ENCODE measurements at places on chromosomes 16 and 17. TPM values are rescaled to one million over a fixed set of nuclear protein-coding genes. Genes with fewer than 3 reads are reported as not detected.
A peak's percentile ranks its signal among the peaks of the same experiment; 100 is the strongest.

RNF135 gene
- 13.7 TPM for total RNA-seq

RAD51C gene
- 3.3 TPM for total RNA-seq

CPHXL gene
- not detected for total RNA-seq

MKS1 gene
- total RNA-seq: 15.0 TPM

TSNAXIP1 gene
- not detected for total RNA-seq

SIAH1 gene
- 15.2 TPM for total RNA-seq

DNA sequence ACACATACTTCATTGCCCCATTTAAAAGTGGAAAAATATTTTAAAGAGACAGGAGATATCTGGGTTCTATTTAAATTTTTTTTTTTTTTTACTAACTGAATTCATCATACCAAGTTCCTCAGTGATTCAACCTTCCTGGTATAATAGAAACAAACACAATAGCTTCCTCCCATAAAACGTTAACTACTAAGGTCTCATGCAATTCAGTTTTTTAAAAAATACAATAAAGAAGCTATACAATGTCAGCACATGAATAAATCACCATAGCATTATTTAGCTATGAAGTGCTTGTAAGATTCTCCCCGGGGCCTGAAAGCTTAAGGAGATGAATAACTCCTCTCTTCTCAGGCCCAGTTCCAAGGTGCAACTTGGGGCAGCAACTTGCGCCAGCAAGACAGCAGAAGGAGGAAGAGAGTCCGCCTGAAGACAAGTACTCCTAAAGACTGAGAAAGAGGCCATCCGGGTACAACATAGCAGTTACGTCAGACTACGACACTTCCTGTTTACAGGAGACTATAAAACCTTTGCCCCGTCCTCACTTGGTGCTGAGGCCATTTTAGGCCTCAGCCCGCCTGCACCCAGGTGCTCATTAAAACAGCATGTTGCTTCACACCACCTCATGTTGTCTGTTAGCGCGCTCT is 81.5 kb downstream of the MYO1D start:
- DNase-seq: no peak

DNA sequence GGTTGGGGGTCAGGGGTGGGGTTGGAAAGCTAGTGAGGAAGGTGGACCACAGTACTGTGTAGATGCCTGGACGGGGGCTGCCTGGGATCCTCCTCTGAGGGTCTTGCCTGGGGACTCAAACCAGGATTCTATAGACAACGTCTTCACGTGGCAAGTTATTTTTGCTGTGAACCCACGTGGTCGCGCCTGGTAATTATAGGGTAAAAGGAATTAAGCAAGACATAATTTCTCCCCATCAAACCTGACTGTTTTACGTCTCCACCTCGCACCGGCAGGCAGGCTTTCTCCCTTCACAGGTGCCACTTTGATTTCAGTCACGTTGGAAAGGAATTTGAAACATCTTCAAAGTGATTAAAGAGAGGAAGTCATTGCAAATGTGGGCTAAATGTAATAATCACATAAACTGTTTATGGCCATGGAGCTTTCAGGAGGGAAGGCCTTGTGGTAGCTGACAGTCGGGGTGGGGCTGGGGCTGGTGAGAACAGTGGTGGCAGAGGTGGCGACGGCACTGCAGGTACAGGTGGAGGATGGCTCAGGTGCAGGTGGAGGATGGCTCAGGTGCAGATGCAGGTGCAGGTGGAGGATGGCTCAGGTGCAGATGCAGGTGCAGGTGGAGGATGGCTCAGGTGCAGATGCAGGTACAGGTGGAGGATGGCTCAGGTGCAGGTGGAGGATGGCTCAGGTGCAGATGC is 197.1 kb upstream of the NLRP1 start:
- DNase-seq: no peak

GRCh38 chr16:56916571-56917403 is 15.2 kb upstream of the HERPUD1 start:
- DNase-seq: peak; percentile 12

GRCh38 chr16:87973717-87974116 is 22.5 kb downstream of the BANP start:
- DNase-seq: no peak

DNA sequence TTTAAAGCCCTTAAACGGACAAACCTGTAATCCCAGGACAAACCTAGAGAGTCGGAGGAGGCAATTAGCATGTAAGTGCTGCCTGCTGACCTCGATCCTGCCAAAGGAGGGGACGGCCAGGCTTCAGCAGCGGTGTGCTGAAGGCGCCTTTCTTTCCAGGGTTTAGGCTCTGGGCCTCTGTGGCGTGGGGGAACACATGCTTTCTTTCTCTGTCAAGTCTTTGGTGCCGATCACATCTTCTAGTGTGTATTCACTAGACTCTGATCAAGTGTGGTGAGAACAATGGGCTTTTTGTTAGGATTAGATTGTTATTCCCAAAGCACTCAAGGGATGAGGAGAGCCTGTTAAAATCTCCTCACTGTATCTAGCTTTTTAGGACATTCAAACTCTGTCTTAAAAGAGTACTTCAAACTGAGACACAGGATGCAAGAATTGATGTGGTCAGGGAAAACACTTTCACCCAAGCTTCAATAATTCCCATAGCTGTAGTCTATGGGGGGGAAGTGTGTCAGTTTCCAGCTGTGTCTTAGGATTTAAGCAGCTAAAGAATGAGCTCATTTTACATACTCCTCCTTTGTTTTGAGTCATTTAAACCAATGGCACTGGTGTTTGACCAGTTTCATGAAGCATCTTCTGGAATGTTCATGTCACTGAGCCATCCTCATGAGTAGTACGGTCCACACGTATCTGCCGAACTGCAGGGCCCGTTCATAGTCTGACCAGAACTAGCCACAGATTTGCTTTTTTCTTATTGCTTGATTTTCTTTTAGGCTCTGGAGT is 51.2 kb downstream of the RPA1 start:
- DNase-seq: no peak

GRCh38 chr17:50162466-50163254 is 3.1 kb upstream of the SGCA start:
- no peak for DNase-seq

DNA sequence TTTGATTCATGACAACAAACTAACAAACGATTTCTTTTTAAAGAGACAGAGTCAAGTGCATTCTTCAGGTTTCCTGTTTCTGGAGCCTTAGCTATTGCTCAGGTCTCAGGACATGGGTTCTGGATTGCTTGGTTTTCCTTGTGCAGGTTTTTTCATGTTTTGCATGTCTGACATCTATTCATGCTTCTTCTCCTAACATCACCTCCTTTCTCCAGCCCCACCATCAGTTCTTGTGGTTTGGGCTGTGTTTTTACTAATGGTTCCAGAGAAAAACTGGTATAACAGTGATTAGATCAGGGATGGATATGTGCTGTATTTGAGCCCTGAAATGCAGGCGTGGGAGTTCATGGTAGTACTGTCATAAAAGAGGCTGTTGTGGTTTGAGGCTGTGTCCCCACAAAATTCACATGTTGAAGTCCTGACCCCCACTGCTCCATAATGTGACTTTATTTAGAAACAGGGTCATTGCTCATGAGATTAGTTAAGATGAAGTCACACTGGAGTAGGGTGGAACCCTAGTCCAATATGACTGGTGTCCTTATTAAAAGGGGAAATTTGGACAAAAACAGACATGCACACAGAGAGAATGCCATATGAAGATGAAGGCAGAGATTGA is 67.9 kb downstream of the IRX6 start:
- DNase-seq: no peak

DNA sequence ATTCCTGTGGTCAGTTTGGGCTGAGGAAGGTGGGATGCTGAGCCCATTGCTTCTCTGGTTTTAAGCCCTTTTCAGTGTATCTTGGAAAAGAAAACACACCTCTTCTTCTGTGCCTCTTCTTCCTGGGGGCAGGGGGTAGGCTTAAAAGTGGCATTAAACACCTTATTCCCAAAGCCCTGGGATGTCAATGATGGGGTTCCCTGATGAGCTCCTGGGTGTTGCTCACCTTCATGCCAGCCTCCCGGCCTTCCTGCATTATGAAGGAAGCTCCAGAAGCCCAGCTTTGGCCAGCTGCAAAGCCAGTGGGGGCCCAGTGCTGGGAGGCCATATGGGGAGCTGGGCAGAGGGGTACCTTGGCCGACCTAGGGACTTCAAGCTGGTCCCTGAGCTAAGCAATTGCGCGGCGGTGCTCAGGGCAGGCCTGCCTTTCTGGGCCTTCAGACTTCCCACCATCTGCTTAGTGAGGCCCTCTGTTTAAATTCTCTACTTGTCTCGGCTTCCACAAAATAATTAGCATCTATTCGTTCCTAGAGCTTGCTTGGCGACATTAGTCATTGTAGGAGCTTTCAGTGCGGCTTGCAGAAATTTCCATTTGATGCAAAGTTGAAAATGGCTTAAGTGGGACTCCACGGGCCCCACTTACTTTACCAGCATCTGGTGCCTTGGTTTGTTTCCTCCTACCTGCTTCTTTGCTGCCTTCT is 121.7 kb upstream of the NLRP1 start:
- no peak for DNase-seq

GRCh38 chr16:21523411-21524067 is 75.8 kb upstream of the METTL9 start:
- no peak for DNase-seq

- no peak for DNase-seq
Measured at GRCh38 chr16:19859166-19859565, 25.5 kb downstream of the GPRC5B start.

DNA sequence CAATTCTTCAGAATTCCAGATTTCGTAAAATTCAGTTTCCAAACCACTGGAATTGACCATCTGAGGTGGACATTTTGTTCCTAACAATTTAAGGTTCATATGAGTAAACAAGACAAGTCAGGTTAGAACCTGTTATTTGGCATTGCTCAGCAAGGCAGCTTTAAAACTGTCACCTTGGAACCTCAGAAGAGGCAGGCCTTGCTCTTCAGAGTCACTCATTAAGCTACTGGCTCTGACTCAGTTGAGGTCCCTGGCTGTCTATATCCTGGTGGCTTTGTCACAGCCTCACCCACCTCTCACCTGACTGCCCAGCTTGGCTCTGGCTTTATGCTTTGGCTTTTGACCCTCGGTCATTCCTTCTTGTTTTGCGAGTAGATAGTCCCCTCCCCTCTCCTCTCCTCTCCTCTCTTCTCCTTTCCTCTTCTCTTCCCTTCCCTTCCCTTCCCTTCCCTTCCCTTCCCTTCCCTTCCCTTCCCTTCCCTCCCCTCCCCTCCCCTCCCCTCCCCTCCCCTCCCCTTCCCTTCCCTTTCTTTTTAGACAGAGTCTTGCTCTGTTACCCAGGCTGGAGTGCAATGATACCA is 238.4 kb downstream of the SHISA9 start:
- no peak for DNase-seq

GRCh38 chr17:8503368-8503767 is 67.7 kb downstream of the NDEL1 start:
- no peak for DNase-seq

DNA sequence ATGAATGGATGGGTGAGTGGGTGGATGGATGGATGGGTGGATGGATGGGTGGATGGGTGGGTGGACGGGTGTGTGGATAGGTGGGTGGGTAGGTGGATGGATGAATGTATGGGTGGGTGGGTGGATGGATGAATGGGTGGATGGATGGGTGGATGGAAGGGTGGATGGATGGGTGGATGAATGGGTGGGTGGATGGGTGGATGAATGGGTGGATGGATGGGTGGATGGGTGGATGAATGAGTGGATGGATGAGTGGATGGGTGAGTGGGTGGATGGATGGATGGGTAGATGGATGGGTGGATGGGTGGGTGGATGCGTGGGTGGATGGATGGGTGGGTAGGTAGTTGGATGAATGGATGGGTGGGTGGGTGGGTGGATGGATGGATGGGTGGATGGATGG is 13.2 kb upstream of the ATP2C2 start:
- no peak for DNase-seq

DNA sequence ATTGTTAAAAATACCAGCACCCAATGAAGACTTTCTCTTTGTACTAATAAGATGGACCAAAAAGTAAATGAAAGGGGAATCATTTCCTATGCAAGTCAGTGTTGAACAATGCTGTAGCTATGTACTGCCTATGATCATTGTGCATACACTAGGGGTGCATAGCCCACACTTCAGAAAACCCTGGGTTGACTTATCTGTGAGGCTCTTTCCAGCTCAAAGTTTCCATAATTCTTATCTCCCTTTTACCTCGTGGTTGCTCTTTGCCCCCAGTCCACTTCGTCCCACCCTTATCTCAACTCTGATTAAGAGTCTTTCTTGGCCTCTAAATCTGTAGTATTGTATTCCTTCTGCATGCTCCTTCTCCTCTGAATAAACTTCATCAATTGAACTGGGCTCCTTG is 336.8 kb downstream of the SHISA9 start:
- DNase-seq: no peak

- DNase-seq: peak; percentile 82
Measured at GRCh38 chr16:81481207-81481821, 36.7 kb downstream of the CMIP start.

GRCh38 chr16:57283214-57283958 is 1.1 kb downstream of the PLLP start:
- peak; percentile 51 for DNase-seq

DNA sequence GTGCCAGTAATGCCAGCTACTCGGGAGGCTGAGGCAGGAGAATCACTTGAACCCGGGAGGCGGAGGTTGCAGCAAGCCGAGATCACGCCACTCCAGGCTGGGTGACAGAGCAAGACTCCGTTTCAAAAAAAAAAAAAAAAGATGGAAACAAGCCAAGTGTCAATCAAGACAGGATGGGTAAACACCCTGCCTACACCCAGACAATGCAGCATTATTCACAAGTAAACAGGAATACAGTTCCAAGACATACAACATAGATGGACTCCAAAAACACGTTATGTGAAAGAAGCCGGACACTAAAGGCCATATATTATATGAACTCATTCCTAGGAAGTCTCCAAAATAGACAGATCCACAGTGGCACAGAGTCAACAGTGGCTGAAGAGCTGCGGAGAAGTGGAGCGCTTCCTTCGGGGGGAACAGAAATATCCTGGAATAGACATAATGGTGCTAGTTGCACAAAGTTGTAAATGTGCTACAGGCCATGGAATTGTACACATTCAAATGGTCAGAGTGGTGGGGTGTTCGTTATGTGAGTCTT is 33.9 kb downstream of the ANKRD11 start:
- no peak for DNase-seq

DNA sequence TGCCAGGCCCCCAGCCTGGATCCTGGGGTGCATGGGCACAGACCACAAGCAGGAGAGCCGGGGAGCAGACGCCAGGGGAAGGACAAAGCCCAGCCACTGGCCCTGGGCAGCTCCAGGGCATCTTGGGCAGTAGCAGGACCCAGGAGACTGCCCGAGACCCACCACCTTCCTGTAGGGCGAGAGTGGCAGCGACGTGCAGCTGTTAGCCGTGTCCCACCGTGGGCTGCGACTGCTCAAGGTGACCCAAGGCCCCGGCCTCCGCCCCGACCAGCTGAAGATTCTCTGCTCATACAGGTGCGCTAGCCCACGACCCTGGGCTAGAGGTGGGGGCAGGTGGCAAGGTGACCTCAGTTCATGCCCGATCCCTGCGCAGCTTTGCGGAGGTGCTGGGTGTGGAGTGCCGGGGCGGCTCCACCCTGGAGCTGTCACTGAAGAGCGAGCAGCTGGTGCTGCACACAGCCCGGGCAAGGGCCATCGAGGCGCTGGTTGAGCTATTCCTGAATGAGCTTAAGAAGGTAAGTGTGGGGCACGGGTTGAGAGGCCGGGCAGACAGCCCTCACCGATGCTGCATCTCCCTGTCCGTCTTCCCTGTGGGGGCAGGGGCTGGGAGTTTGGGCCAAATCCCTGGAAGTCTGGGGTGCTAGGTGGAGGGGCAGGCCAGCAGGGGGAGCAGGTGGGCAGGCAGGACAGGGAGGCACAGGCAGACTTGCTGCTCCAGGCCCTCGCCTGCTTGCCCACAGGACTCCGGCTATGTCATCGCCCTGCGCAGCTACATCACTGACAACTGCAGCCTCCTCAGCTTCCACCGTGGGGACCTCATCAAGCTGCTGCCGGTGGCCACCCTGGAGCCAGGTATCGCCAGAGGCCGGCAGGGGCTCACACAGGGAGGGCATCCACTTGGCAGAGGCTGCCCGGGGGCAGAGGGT is 13.5 kb upstream of the SMIM5 start:
- DNase-seq: peak; percentile 45

Data from body of pancreas (tissue), 4 donors.